ENCODE measurements at places on chromosomes 6 and 20. TPM values are rescaled to one million over a fixed set of nuclear protein-coding genes. Genes with fewer than 3 reads are reported as not detected.
A peak's percentile ranks its signal among the peaks of the same experiment; 100 is the strongest.

GRCh38 chr6:15516923-15517560, 145.8 kb downstream of the DTNBP1 start:
- no peaks in the 10 kb centered on the region for H3K4me1 ChIP-seq
- no peak overlapping the region for H3K4me3 ChIP-seq
- H3K36me3 ChIP-seq, result no peaks in the 10 kb centered on the region
- no peak overlapping the region for H3K27ac ChIP-seq
- no peak for DNase-seq
- no peaks in the 10 kb centered on the region for H3K27me3 ChIP-seq

DNA sequence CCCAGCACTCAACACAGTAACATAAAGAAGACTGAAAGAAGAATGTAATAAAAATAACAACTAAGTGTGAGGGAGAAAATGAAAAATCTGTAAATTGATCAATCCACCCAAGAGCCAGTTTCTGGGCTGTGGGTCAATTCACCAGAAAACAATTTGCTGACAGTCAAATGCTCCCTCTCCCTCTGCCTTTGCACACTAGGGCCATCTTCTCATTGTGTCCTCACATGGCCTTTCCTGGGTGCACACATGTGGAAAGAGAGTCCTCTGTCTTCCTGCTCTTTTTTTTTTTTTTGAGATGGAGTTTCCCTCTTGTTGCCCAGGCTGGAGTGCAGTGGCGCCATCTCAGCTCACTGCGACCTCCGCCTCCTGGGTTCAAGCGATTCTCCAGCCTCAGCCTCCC, 53.9 kb upstream of the PRND start:
- peaks cover 6% of the 10 kb centered on the region for H3K4me1 ChIP-seq
- no peaks in the 10 kb centered on the region for H3K27me3 ChIP-seq

The CDSN gene
- not detected for total RNA-seq

The EMILIN3 gene
- total RNA-seq, result not detected

DNA sequence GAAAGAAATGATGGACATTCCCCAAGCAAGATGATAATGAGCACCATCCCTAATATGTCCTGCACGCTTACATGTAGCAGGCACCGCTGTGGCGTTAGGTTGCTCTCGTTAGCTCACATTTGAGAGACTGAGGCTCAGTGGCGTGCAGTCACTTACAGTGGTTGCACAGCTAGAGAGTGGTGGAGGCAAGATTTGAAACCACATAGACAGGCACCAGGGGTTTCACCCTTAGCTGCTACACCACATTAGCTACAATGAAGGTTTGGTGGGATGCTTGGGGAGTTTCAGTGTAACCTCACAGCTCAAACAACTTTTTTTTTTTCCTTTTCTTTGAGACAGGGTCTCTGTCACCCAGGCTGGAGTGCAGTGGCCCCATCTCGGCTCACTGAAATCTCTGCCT, 3.7 kb downstream of the COX4I2 start:
- H3K4me3 ChIP-seq, result no peak overlapping the region
- H3K4me1 ChIP-seq, result no peaks in the 10 kb centered on the region
- DNase-seq, result no peak
- no peaks in the 10 kb centered on the region for H3K27me3 ChIP-seq

DNA sequence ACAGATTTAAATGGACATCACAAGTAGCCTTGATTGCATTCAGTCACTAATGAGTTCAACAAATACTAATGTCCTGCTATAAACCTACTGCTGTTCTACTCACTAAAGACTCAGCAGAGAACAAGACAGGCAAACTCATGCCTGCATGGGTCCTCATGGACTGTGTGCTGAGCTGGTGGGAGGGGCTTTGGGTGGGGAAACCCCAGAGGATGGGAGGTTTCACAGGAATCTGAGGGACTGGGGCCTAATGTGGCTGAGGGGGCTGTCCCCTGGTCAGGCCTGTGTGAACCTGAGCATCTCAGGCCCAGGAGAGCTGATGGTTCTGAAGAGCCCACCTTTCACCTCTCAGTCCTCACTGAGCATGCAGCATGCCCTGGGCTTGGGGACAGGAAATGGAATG, 1.4 kb downstream of the CST8 start:
- H3K27me3 ChIP-seq, result no peaks in the 10 kb centered on the region
- H3K4me3 ChIP-seq, result no peak overlapping the region
- H3K36me3 ChIP-seq, result no peaks in the 10 kb centered on the region
- H3K4me1 ChIP-seq, result peaks cover 34% of the 10 kb centered on the region
- H3K27ac ChIP-seq, result no peak overlapping the region

The AKAP12 gene
- not detected for total RNA-seq

DNA sequence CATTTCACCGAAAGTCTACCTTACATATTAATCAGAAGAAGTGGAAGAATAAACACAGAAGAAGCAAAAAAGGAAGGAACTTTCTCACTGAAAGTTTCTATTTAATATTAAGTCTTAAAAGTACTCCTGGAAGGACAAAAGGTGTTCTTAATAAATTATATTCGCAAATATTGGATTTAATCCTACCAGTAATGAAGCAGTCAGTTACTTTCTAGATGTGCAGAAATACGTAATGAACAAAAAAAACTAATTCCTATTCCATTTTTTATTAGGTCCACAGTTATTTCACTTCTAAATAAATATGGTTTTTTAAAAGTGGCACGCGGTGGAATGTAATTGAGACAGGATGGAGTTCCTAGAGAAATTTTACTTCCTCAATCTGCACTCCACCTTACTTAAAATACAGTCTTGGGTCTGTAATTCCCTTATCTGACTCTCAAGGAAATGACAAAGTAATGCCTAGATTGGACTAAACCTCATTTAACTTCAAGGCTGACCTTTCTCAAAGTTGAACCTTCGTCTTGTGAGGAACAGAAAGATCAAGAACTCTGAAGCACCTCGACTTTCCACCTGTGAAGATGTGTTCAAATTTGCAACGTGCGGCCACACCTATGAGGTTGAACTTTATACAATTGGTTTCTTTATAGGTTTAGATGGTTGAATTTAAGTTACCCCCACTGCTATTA, 1.1 kb upstream of the TRAM2 start:
- DNase-seq, result peak; percentile 49
- H3K36me3 ChIP-seq, result no peaks in the 10 kb centered on the region
- peak overlapping the region; percentile 91 for H3K4me3 ChIP-seq
- peak overlapping the region; percentile 52 for H3K27ac ChIP-seq
- no peaks in the 10 kb centered on the region for H3K27me3 ChIP-seq

The SPTLC3 gene
- not detected for total RNA-seq
